HFFc6 (cell line): ENCODE measurements at places on chromosomes 4 and X. TPM values are rescaled to one million over a fixed set of nuclear protein-coding genes. Genes with fewer than 3 reads are reported as not detected.

DNA sequence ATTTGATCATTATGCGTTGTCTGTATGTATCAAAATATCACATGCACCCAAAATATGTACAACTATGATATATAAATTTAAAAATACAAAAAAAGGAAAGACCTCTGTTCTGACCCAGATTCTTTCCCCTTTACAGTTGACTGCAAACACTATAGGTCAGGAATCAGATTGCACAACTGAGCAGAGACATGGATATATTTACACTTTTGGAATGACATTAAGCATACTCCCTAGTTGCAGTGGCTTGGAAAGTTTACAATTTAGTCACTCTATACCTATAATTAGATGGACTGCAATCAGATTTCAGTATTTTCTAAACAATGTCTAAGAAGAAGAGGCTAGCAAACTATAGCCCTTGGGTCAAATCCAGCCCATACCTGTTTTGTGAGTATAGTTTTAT, 98.5 kb upstream of the INPP4B start:
- no peak for DNase-seq

GRCh38 chr4:92528541-92528940, 224.8 kb downstream of the GRID2 start:
- DNase-seq = no peak

NKX6-1 gene
- total RNA-seq = not detected in 3 replicates

DNA sequence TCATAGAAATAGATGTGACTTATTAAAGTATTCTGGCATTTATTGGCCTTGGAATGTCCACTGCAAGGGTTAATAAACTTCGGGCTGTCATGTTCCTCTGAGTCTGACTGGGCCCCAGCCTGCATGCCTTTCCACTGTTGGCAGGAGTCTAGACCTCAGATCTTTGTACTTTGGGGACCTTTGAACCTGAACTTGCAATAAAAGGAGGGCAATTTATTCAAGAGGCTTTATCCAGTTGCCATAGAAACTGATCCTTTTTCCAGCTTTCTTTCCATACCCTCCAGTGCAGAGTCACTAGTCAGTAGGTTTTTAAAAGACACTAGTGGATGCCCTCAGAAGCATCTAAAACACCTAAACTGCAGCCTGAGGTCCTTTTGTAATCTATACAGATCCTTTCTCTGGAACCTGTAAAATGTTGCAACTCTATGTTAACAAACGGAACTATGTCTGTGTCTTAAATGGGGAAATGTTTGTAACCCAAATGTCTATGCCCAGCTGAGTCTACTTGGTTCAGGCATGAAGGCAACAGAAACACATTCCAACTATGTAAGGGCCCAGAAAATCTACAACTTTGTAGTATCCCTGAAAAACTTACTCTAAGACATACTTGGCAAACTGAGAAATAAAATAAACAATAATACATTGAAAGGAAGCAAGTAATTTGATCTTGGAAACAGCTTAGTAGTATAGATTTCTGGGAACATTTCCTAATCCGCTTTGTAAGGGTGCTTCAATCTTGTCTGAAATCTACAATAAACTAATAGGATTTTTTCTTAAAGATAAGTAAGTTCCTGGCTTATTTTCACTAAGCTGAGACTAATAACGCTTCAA, 41.5 kb downstream of the SOWAHB start:
- peak; percentile 51 for DNase-seq

DNA sequence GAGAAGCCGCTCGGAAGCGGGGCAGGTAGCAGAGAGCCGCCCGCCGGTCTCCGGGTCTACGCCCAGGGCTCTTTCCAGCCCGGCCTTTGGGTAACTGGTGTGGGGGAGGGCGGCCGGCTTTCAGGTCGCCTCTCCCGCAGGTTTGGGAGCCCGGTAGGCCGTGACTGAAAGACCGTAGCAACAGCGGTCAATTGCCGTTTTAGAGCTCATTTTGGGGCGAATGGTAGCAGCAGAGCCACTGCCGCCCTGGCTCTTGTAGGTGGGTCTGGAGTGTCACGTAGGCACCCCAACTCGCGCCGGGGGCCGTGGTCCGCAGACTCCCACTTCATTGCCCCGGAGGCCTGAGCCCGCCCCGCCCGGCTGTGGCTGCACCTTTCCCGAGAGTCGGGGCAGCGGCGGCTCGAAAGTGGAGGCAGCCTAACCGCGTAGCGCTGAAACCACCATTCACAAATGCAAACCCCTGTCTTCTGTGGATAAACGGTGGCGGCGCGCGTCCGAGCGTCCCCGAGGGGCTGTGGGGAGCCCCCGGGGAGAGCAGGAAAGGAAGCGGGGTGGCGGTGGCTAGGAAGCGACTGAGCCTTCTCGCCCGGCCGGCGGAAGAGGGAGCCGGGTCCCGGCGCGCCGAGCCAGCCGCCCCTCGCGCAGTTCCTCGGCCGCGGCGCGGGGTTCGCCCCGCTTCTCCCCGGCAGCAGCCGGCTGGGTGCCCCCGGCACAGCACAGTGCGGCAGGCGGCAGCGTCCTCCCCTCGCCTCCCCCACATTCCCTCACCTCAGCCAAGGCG, 2185.1 kb upstream of the TENM3 start:
- DNase-seq = no peak

DNA sequence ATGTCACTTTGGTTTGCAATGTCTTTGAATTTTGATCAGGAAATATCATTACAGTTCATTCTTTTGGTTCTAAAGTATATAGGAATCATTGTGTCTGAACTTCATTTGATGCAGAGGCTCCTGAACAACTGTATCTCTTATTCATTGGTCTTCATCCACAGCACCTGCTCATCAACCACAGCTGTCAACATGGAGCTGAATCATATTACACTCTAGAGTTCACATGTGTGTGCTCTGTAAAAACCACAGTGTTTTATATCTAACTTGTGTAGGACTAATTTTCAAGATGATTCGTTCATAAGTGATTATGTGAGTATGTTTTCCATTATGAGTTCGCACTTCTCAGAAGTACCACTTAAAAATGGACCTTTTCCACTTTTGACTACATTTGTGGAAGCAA, 643.3 kb upstream of the FAM241A start:
- DNase-seq = no peak

GRCh38 chr4:68348577-68348976, 1.3 kb downstream of the YTHDC1 start:
- no peak for DNase-seq

TREX2 gene
- total RNA-seq = 0.50 to 0.99 TPM (median 0.58 TPM) in 3 replicates

- DNase-seq = no peak
Observed at GRCh38 chr4:109375778-109376414, 57.7 kb upstream of the SEC24B start.
